Suppressor macrophage treated with lipopolysaccharide for 1 hour (primary cell): ENCODE measurements at places on chromosomes 7 and 10.
A peak's percentile ranks its signal among the peaks of the same experiment; 100 is the strongest.

- no peak for DNase-seq
Observed at GRCh38 chr10:3500408-3500856, 284.6 kb downstream of the KLF6 start.

DNA sequence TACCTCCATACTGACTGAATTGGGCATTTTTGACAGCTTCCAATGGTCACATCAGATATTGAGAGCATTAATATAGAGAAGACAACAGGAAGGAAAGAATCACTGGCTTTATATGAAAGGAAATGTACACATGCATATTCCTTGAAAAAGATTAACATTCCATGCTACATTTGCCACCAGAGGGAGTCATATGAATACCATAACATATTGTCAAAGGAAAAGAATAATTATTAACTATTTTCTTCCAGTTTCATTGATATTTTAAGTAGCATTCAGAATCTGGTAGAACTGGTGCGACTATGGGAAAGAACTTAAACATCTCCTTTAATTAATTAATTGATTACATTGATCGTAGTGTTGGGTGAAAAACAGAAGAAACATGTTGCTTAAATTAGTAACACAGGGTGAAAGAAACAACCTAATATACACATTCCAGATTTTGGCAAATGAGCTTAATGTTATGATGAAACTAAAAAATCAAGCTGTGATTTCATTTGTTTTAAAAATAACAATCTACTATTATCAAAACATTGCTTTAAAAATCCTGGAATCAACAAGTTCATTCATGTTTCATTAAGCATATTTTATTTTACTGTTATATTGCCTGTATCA is 71.5 kb downstream of the GPR85 start:
- peak; percentile 43 for DNase-seq

GRCh38 chr10:80382989-80383388 is 25.4 kb upstream of the PRXL2A start:
- DNase-seq, result peak; percentile 77

- DNase-seq, result no peak
Observed at GRCh38 chr10:32954080-32954479, 4.0 kb downstream of the ITGB1 start.
